ENCODE measurements at places on chromosomes 4 and X. TPM values are rescaled to one million over a fixed set of nuclear protein-coding genes. Genes with fewer than 3 reads are reported as not detected.

WDR1 gene
- 407 TPM for total RNA-seq

PTTG2 gene
- not detected for total RNA-seq

BTC gene
- 0.54 TPM for total RNA-seq

CT45A5 gene
- total RNA-seq = not detected

TMEM175 gene
- total RNA-seq = 36.9 TPM

FUNDC1 gene
- total RNA-seq = 45.3 TPM

ANKRD50 gene
- total RNA-seq = 6.8 TPM

GRCh38 chr4:2433609-2434350, 15.0 kb downstream of the CFAP99 start:
- no peak for DNase-seq

DNA sequence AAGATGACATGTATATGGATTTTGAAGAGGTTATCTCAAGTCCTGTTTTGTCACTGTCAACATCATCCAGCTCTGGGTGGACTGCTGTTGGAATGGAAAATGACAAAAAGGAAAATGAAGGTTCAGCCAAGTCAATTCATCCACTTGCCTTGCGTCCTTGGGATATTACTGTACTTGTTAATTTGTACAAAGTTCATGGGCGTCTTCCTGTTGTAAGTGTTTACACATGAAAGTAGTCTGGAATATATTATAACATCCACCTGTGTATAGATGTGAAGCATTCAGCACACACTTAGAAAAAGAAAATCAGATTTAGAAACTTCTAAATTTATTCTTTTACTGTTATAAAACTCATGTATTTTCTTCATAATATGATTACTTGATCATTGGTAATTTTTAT, 67.2 kb downstream of the BLTP1 start:
- DNase-seq = no peak

DNA sequence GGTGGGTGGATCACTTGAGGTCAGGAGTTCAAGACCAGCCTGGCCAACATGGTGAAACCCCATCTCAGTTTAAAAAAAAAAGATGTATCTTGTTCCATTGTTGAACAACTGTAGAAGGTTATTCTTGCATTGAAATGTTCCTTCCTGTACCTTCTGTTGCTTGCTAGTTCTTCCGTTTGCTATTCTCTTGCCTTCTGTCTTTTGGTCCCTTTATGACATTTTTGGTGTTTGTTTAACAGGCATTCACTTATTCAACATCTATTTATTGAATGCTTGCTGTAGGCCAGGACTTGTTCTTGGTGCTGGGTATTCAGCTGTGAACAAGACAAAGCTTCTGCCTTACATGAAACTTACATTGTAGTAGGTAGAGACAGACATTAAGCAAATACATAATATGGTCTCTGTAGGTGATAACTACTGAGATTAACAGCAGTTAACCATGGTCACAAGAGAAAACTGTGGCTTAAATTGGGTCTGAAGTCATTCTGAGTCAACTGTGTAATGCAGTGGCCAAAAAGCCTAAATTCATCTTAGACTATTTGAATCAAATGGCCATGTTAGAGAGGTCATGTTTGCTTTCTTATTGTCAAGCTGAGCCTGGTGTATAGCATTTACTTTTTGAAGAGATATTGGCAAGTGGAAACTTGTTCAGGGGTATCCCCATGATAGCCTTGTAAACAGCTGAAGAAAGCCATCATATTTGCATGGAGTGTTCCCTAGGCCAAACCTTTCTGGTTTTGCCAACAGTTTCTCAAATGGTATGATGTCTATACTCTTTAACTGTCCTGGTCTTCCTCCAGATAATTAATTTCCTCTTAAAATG, 35.6 kb downstream of the GAB1 start:
- no peak for DNase-seq

DNA sequence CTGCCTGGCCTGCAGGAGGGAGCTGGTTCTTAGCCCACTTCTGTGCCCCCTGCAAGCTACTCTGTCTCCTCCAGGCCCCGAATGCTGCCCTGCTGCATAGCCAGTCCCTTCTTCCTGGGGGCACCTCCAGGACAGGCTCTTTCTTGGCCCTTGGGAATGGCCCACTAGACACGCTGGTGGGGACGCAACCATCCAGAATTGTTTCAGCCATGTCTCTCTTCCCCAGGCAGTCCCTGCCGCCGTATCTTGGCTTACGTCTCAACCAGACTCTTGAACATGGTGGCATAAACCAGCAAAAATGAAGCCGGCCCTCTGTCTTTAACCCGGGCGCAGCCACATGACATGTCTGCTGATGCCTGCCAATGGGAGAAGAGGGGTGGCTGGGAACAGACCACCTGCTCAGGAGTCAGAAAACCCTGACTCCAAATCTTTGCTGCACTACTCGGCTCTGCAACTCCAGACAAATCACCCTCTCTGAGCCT, 9.0 kb downstream of the LRPAP1 start:
- DNase-seq = no peak

GRCh38 chrX:9316096-9316495, 148.8 kb upstream of the TBL1X start:
- no peak for DNase-seq

GRCh38 chrX:64975989-64976672, at the start of gene ZC4H2:
TSS of gene ZC4H2 (minus strand) at chrX:64976450. CDS start at chrX:64976377, 73 bp downstream.
- peak; percentile 61 for DNase-seq

DNA sequence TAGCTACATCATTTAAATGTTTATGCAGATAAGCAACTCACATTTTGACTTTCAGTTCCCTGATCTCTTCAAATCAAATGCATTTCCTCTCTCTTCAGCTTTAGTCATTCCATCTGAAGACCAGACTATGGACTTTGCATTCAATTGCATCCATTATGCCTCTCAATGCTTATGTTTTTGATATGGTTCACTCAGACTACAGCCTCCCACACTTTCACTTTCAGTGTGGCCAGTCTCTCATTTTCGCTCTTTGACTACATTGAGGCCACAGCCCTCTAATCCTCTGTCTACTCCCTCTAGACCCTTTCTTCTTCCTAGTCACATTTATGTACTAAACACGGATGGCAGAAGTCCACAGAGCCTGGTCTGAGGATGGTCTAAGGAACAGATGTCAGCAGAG, 24.5 kb upstream of the VEGFC start:
- no peak for DNase-seq

DNA sequence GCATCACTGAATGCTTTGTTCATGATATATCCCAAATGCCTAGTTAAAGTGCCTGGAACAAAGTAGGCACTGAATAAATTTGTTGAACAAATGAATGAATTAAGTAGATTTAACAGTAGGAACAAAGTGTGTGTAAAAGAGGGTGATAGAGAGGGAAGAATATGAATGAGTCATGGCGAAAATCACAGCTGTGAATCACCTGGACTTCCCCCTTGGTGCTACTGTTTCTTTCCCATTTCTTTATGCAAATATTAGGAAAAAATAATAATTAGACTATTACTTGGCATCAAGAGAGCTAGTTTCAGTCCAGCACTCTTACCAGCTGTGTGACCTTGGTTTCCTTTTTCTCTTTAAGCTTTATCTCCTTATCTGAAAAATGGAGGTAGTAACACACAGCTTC, 9.2 kb downstream of the SPIN3 start:
- no peak for DNase-seq

DNA sequence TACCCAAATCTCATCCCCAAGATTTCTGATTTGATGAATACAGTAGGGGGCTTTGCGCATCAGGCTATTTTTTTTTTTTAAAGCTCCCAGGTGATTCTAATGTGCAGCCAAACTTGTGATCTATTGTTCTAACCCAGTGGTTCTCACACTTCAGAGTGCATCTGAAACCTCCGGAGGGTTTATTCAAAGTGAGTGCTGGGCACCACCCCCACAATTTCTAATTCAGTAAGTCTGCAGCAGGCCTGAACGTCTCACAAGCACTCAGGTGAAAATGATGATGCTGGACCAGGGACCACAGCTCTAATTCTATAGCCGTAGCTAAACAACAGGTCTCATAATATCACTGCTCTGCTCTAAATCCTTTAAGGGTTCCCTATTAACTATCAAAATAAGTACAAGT, 211.4 kb downstream of the FMR1NB start:
- no peak for DNase-seq

- DNase-seq = no peak
These were observed 26.7 kb upstream of the GUCY1A1 start for GRCh38 chr4:155639704-155640523.

- DNase-seq = peak; percentile 26
These were observed 2140.1 kb upstream of the AGA start for GRCh38 chr4:179582164-179582905.

DNA sequence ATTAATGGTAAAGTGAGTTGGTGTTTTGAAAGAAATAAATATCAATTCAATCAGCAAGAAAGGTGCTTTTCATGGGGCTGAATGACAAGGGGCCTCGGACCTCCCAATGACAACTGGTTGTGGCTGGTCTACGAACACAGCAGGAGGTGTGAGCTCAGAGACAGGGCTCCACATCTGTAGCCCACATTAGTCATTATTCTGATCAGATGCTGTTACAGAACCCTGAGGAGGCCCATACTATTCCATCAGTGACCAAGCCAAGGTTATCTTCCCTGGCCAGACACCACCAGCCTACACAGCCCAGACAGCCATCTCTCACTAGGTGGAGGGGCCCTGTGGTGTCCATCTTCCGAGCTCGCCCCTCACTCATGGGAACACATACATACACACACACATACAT, 168.8 kb downstream of the SH3KBP1 start:
- DNase-seq = no peak

- DNase-seq = peak; percentile 85
These were observed 8.8 kb downstream of the ENPEP start for GRCh38 chr4:110484767-110485166.

DNA sequence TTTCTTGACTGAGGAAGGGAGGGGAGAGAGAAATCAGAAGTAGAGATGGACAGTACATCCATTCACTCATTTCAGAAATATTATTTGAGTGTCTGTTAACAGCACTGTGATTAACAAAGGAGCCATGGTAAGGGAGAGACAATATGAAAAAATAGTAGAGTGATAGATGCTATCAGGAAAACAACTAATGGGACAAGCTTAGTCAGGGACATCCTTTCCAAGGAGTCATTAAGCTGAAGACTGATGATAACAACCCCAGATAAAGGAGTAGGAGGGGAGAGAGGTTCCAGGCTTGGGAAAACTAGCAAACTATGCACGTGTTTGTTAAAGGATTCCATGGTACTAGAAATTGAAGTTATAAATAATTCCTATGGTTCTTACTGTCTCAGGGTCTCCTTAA, 122.2 kb downstream of the CBR4 start:
- DNase-seq = peak; percentile 26

- DNase-seq = peak; percentile 38
These were observed 77.4 kb upstream of the NAP1L5 start for GRCh38 chr4:88775026-88775425.

GRCh38 chr4:149102765-149103164, 660.6 kb upstream of the NR3C2 start:
- DNase-seq = peak; percentile 7

DNA sequence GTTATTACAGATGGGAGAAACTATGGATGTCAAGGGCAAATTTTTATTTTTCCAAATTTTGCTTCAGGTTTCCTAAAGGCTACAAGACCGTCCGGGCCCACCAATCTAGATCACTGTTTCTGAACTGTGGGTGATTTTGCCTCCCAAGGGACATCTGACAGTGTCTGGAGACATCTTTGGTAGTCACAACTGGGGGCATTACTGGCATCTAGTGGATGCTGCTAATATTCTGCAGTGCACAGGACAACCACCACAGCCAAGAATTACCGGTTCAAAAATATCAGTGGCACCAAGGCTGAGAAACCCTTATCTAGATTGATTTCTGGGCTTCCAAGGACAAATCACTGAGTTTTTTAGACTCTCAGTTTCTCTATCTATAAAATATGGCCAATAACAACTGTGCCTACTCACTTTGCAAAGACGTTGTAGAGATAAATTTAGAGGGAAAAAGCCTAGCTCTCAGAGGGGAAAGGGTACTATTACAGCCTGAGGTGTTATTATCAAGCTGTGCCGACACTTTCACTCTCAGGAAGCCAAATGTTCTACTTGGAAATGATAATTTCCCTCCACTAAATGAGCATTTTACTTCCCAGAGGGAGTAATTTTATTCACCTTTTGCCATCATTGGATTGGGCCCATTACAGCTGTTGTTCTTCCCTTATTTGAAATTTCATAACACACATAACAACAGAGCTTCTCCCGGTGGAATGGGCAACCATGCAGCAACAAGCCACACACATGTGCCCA, 442.1 kb downstream of the CENPC start:
- DNase-seq = peak; percentile 3

- no peak for DNase-seq
These were observed 110.5 kb upstream of the PAK3 start for GRCh38 chrX:110985470-110985869.

DNA sequence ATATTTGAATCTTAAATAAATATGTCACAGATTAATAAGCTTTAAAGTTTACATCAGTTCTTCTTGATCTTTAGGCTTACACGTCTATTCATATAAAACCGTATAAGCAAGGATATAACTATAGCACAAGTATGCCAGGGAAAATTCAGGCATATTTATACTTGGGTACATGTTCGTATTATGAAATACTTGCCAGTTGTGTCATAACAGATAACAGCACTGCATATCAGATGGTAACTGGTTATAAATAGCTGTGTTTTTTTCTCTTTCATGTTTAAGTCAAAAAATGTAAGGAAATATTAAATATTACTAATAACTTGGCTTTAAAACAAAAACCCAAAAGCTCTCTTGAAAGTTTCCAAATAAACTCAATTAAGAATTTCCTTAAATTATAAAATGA, 17.5 kb downstream of the BRWD3 start:
- no peak for DNase-seq

DNA sequence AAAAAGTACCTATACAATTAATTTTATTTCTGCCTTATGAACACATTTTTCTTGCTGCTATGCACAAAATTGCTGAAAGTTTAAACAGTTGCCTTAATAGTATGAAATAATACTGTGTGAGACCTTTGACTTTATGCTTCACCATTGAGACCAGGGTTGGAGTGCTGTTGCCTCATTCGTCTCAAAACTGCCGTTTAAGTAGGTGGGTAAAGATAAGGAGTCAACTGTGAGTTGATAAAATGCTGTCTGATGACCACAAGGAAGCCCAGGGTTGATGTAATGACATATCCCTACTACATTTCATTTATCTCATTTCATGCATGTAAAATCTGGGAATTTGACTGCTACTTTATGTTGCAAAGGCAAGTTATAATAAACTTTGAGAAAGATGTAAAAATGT, 23.4 kb downstream of the STK26 start:
- no peak for DNase-seq

- no peak for DNase-seq
These were observed 52.8 kb downstream of the PRDM5 start for GRCh38 chr4:120869613-120870278.

DNA sequence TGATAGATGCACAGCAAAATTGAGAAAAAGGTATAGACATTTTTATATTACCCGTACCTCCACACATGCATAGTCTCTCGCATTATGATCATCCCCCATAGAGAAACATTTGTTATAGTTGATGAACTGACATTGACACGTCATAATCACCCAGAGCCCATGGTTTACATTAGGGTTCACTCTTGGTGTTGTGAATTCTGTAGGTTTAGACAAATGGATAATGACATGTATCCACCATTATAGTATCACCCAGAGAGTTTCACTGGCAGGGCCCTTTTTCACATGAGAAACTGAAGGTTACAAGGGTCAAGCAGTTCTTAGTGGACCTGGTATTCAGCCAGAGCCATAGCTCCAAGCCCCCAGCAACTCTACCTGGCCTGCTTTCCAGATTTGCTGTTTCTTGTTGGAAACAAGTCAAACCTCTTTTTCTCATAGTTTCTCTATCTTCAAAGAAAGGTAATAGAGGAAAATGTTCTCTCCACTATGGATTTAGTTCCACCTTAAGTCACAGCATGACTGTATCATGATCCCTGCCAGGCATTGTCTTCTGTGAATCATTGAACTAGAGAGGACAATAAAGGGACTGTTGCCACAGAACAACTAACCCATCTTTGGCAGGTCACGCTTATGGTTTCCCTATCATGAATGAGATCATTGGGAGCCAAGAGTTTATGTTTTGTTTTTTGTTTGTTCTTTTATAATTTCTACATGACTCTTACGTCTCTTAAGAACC, 64.0 kb downstream of the HHIP start:
- peak; percentile 94 for DNase-seq
